Activated CD4-positive, alpha-beta memory T cell treated with anti-CD3 and anti-CD28 coated beads for 36 hours (primary cell): ENCODE measurements at places on chromosomes 1 and 21.

DNA sequence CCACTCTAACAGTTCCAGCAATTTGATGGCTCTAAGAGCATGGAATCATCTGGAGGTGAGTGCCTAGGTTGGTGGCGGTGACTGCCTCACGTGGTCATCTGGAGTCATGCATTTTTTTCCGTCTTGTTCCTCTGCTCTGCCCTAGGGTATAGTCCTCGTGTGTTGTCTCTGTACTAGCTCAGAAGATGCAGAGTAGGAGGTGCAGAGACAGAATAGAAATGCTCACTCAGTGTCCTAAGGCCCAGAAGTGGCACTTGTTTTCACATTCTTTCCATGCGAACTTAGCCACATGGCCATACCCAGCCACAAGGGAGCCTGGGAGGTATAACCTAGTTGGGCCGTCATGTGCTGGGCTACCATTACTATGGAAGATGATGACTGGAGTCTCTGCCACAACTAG, 30.3 kb downstream of the DYRK1A start:
- no peak for DNase-seq

- DNase-seq, result no peak
Measured at GRCh38 chr1:109625601-109626560, 6.2 kb downstream of the AMPD2 start.

GRCh38 chr1:3588395-3588794, 22.9 kb downstream of the MEGF6 start:
- no peak for DNase-seq

GRCh38 chr1:25991937-25992688, 5.8 kb downstream of the PAFAH2 start:
- DNase-seq, result no peak
